ENCODE measurements at places on chromosomes 7 and 10.
A peak's percentile ranks its signal among the peaks of the same experiment; 100 is the strongest.

- no peak for DNase-seq
These were observed 362.9 kb downstream of the KIF20B start for GRCh38 chr10:90064295-90064694.

DNA sequence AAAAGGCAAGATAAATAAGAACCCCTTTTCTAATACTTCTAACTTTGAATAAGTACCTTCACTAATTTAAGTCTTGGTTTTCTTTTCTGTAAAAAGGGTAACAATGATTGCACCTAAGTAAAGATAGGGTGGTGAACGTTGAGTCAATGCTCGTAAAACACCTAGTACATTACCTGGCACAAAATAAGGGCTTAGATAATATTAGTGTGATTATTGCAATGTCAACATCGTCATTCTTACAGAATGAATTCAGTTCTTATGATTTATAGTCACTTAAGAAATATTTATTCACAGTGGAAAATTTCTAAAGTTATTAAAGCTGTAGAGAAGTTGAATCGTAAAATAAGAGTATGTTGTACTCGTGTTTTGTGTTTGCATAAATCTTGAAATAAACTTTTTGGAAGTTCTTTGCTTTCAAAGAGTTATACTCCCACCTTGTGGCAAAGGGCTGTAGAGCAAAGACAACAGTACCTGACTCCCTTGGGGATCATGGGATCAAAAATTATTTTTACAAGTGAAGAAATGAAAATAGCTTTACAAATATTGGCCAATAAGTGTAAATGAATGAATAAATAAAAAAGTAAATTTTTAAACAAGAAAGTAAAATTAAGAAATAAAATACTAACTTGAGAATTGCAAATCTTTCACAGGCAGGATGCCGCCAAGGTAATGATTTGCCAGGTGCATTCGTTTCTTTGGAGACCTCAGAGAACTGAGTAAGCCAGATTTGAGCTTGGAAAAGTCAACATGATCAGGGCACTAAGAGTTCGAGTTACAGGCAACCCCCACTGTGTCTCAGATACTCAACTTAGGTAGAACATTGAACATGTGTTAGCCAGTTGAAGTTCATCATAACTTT is 285.8 kb upstream of the CACNA2D1 start:
- peak; percentile 13 for DNase-seq

DNA sequence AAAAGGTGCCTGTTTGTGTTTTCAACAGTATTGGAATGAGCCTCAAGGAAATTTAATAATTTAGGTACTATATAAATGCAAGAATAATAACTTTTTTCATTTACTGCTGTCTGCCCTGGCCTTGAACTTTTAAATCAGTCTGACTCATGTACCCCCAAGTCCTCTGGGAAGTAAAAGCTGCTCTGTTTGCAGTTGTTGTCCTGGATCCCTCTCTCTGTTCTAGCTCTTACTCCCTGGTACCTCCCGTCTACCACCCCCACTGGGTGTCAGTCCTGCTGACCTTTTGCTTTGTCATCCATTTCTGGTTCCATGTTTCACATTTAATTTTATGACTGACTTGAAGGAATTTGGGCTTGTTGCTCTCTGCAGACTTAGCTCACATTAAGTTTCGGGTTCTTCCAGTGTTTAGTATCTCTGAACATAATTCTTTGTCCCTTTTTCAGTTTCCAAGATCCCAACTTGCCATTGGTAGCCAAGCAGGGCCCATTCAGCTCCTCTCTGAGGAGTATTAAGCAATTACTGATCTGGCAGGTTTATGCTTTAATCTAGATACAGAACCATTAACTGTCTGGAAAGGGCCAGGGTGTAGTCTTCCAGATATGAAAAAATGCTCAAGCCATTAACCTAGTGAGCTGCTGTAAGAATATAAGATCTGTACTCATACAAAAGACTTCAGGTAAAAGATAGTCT is 208.7 kb upstream of the FAM3C start:
- no peak for DNase-seq

- DNase-seq = no peak
These were observed 780.1 kb downstream of the PHTF2 start for GRCh38 chr7:78578686-78579085.

DNA sequence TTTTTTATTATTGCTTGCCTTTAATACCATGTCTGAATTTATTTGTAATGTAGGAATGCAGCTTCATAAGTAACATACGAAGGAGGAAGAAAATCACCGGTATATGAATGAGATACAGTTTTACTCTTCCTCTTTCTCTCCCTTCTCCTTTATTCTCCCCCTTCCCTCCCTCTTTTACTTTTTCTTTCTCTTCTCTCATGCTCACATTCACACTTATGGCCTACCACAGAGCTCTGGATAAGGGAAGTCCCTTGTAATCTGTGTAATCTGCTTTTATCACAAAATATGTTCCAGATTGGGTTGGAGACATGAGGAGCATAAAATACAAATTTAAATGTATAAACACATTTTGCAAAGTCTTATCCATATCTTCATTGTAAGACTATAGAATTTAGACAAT is 59.4 kb downstream of the MDFIC start:
- no peak for DNase-seq

DNA sequence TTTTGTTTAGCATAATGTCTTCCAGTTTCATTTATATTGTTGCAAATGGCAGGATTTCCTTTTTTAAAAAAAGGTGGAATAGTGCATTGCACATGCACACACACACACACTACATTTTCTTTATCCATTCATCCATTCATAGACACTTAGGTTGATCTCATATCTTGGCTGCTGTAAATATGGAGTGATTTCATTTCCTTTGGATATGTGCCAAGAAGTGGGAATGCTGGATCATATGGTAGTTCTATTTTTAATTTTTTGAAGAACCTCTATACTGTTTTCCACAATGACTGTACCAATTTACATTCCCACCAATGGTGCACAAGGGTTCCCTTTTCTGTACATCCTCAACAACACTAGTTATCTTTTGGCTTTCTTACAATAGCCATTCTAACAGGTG is 68.9 kb downstream of the EBLN1 start:
- peak; percentile 5 for DNase-seq
